ENCODE measurements at places on chromosomes 5 and 9.
A peak's percentile ranks its signal among the peaks of the same experiment; 100 is the strongest.

GRCh38 chr5:1555808-1556731 lies 32.3 kb upstream of the LPCAT1 start:
- no peak for DNase-seq

DNA sequence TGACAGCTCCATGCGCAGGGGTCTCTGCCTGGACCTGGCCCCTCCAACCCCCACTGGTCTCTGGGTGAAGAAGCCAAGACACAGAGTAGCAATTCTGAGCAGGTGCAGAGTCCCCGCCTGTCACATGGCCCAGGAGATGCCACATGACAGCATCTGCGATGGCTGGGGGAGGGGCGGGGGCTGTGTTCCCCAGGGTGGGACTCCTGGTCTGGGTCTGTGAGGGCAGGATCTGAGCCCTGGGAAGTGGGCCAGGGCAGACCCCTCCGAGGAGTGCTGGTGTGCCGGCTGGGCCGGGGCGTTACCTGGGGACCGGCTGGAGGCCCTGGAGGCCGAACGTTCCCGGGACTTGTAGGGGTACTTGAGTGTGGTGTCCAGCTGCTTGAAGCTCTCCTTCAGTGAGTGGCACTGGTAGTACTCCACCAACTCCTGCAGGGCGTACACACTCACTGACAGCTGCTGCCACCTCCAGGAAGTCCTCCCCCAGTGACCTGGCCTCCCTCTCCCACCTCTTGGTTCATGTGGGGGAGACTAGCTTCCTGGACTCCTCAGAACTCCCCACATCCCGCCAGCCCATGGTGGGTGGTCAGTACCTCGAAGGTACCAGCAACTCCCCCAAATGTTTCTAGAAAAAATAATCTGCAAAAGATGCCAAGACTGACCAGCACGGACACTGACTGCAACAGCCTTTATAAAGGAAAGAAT lies 32.1 kb upstream of the SARDH start:
- DNase-seq: no peak

- DNase-seq: no peak
Observed at GRCh38 chr9:134375011-134375390, 48.7 kb downstream of the RXRA start.

GRCh38 chr5:79318935-79319614 lies 83.1 kb downstream of the JMY start:
- no peak for DNase-seq

DNA sequence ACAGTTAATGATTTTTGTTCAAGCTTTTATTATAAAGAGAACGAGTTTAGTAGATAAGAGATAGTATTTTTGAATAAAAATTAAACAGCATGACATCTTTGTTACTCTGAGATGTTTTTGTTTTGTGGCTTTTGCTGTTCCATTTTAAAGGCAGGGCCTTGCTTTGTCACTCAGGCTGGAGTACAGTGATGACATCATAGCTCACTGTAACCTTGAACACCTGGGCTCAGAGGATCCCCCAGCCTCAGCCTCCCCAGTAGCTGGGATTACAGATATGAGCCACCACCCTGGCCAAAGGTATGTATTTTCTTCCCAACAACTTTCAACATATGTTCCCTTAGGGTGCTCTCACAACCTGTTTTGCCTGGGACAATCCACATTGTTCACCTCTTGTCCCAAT lies 730.9 kb upstream of the RGMB start:
- no peak for DNase-seq

GRCh38 chr9:96245399-96245798 lies 56.6 kb downstream of the HSD17B3 start:
- DNase-seq: peak; percentile 36

DNA sequence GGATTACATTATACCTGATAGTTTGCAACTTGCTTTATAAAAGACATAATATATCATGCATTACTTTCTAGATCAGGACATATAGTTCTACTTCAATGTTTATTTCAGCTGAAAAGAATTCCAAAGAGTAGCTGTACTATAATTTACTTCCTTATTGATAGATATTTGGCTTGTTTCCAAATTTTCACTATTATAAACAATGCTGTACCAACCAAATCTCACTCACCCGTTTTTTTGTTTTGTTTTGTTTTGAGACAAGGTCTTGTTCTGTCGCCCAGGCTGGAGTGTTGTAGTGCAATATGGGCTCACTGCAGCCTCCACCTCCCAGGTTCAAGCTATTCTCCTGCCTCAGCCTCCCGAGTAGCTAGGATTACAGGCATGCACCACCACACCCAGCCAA lies 132.7 kb downstream of the GNAQ start:
- DNase-seq: no peak

GRCh38 chr5:153660919-153661318 lies 170.4 kb downstream of the GRIA1 start:
- no peak for DNase-seq

All from activated T-cell treated with anti-CD3 and anti-CD28 coated beads, Interleukin-2, amount 50 U/mL, for 48 hours (primary cell).